ENCODE measurements at places on chromosomes 16 and 17. TPM values are rescaled to one million over a fixed set of nuclear protein-coding genes. Genes with fewer than 3 reads are reported as not detected.

DNA sequence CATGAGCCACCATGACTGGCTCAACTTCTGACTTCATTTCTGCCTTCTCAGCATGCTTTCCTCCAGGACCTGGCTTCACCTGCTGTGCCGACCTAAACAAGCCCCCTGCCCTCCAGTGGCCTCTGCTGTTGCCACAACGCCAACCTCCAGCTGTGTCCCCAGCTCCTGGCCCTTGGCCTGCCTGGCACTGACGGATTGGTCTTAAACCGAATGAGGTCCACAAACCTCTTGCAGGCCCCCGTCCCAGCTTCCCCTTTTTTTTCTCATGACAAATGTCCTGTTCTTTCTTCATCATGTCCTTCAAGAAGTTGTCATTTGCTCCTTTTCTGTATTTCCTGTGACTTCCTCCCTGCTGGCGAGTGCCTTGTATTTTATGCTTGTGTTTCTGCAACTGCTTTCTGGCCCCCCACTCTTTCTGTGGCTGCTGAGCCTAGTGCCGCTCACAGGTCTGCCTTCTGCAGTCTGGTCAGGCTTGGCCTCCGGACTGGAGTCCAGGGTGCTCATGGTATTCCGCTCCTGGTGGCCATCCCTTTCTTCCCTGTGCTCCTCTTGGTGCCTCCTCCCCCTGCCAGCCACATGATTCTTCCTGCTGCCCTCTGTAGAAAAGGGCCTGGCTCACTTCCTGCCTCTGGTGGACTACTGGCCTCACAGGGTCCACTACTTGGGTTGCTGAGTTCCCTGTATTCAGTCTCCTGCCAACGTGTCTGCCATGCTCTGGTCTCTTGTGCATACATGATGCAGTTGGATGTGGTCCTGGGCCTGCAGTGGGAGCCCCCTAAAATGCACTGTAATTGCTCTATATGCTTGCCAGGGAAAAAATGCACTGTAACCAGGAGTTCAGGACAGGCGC is 2.9 kb downstream of the ATP6V0C start:
- DNase-seq = no peak
- no peaks in the 10 kb centered on the region for H3K27me3 ChIP-seq

GRCh38 chr16:3020247-3020603 is at the start of gene TNFRSF12A:
TSS of gene TNFRSF12A (plus strand) at chr16:3020368. CDS start at chr16:3020398, 30 bp downstream.
- H3K4me1 ChIP-seq = peaks cover 23% of the 10 kb centered on the region
- no peaks in the 10 kb centered on the region for H3K27me3 ChIP-seq

GRCh38 chr16:26993963-26994362 is 72.8 kb upstream of the C16orf82 start:
- no peaks in the 10 kb centered on the region for H3K4me1 ChIP-seq
- no peak overlapping the region for H3K27ac ChIP-seq
- H3K36me3 ChIP-seq = no peaks in the 10 kb centered on the region
- H3K4me3 ChIP-seq = no peak overlapping the region

GRCh38 chr17:82257473-82257872 is 16.0 kb downstream of the CSNK1D start:
- H3K36me3 ChIP-seq = peaks cover 86% of the 10 kb centered on the region
- H3K27ac ChIP-seq = no peak overlapping the region
- no peak for DNase-seq
- H3K4me1 ChIP-seq = peaks cover 5% of the 10 kb centered on the region
- H3K27me3 ChIP-seq = no peaks in the 10 kb centered on the region

GRCh38 chr17:301681-302299 is 50.8 kb downstream of the RPH3AL start:
- no peak overlapping the region for H3K27ac ChIP-seq
- DNase-seq = no peak
- no peak overlapping the region for H3K4me3 ChIP-seq
- H3K4me1 ChIP-seq = no peaks in the 10 kb centered on the region
- H3K36me3 ChIP-seq = no peaks in the 10 kb centered on the region

DNA sequence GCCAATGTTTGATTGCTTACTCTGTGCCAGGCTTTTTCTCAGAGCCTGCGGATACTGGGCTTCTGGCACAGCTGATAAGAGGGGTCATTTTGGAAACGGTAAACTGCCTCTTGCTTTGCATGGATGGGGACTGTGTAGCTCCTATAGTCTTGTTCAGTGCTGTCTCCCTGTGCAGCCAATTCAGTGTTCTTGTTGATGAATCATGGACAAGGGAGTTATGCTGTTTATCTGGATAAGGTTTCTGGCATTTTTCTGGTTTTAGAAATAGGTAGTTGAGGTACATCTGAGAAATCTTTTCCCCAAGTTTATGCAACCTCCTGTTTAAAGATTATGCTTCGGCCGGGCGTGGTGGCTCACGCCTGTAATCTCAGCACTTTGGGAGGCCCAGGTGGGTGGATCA is 16.7 kb upstream of the TANGO6 start:
- H3K36me3 ChIP-seq = peaks cover 45% of the 10 kb centered on the region
- H3K27me3 ChIP-seq = no peaks in the 10 kb centered on the region
- DNase-seq = no peak
- H3K4me1 ChIP-seq = no peaks in the 10 kb centered on the region
- H3K27ac ChIP-seq = no peak overlapping the region

- no peak overlapping the region for H3K4me3 ChIP-seq
- no peak overlapping the region for H3K27ac ChIP-seq
- H3K27me3 ChIP-seq = no peaks in the 10 kb centered on the region
- peaks cover 37% of the 10 kb centered on the region for H3K4me1 ChIP-seq
- H3K36me3 ChIP-seq = no peaks in the 10 kb centered on the region
Measured at GRCh38 chr16:19142939-19143598, 25.0 kb upstream of the SYT17 start.

GRCh38 chr16:50185005-50185505 is 31.9 kb downstream of the TENT4B start:
- no peak overlapping the region for H3K4me3 ChIP-seq
- no peaks in the 10 kb centered on the region for H3K36me3 ChIP-seq
- H3K27ac ChIP-seq = no peak overlapping the region

DNA sequence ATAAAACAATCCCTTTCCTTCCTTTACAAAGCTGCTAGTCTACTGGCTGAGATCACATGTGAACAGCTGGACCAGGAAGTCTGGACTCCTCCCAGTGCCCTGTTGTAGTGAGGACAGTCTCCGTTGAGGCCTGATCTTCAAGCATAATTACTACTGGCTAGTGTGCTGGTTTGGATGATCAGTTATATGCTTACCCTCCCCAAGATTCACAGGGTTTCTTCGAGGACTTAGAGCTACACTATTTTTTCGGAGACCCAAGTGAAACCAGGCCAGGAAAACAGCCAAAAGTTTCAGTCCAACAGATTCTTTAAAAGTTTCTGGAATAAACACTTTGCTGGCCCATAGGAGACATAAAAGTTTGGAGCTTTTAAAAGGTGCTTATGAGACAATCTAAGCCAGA is 194.9 kb upstream of the CDH11 start:
- no peaks in the 10 kb centered on the region for H3K27me3 ChIP-seq
- H3K27ac ChIP-seq = no peak overlapping the region
- DNase-seq = no peak
- no peaks in the 10 kb centered on the region for H3K4me1 ChIP-seq
- H3K36me3 ChIP-seq = no peaks in the 10 kb centered on the region
- H3K4me3 ChIP-seq = no peak overlapping the region

PLCG2 gene
- total RNA-seq = 5.2 TPM

SLC5A11 gene
- not detected for total RNA-seq
